Glutamatergic neuron (in vitro differentiated cells): ENCODE measurements at places on chromosomes 2 and 18.

- no peak for DNase-seq
These were observed 1218.9 kb downstream of the DSC3 start for GRCh38 chr18:29823671-29824070.

- DNase-seq, result no peak
These were observed 57.9 kb downstream of the NXPH2 start for GRCh38 chr2:138722316-138722715.

DNA sequence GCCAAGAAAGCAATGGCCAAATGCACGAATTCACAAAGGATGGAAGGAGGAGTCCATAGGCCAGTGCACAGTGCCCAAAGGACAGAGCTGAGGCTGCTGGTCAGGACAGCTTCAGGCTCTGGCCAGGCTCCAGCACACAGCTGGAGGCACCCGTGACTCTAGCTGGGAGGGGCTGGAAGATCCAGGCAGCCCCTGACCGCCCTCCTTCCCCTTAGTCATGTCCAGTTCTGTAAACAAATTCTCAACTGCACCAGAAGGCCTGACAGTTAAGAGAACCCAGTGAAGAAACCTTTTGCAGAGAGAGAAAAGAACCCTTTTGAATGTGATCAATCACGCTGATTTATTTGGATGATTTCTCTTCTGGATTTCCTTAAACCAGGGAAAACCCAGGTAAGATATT is 7.7 kb upstream of the YWHAQ start:
- no peak for DNase-seq

DNA sequence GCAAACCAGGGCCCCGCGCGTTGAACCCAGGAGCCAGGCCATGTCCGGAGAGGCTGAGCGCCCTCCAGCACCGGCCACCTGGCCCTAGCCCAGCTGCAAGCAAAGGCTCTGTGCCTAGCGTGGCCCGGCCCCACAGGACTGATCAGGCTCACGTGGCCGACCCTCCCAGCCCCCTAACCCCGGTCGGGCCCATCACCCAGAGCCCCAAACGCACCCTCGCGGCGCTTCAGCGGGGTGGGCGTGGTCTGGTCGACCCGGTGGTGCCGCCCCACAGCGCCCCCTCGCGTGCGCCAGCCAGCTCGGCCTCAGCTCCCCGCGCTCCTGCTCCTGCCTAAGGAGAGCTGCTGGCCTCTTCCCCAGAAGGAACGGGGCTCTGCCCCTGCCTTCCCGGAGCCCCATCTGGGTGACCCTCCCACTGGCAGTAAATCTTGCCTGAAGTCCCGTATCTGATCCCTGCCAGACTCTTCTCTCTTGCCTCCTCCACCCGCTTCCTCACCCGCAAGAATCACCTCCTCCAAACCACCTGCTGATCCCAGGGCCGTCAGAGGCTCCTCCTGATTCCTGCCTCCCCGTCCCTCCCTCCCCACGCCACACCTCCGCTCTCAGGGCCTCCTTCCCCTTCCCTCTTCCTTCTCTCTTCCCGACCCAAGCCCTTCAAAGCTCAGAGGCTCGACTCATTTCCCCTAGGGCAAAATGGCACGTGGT is 12.3 kb upstream of the TEX51 start:
- peak; percentile 85 for DNase-seq

DNA sequence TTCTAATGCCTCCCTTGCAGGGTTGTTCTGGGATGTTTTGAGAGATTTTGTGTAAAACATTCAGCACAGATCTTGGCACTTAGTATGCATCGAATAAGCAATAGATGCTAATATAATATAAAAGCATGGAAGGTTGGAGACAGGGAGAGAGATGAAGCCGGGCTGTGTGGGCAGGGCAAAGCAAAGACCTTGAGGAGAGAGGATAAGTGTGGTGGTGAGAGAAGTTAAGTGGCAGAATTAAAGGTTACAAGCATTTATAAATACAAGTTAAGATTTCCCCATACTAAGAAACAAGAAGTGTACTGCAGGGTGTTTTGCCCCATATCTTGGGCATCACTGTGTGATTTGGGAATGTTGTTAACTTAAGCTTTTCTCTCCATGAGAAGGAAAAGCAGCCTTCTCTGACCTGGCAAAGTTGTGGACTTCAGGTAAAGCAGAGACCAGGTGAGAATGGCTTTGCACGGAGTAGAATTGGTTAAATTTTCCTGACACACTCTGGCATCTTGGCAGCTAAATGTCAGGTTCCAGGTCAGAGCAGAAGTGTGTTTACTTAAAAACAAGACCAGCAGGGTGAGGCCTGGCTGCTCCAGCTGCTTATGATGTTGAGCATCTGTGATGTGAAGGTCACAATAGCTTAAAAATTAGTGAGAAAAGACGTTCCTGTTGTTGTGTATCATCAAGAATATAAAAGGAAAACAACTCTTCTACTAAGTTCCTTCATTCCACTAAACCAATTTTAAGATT is 288.5 kb upstream of the HNMT start:
- no peak for DNase-seq

GRCh38 chr2:227906991-227907390 is 35.6 kb downstream of the DAW1 start:
- DNase-seq, result no peak

GRCh38 chr2:10635430-10635829 is 54.3 kb downstream of the NOL10 start:
- DNase-seq, result no peak

- no peak for DNase-seq
These were observed 30.9 kb downstream of the DSEL start for GRCh38 chr18:67485655-67486054.

- no peak for DNase-seq
These were observed 36.2 kb downstream of the CAPN13 start for GRCh38 chr2:30770816-30771576.

- DNase-seq, result peak; percentile 10
These were observed 82.8 kb downstream of the SMAD7 start for GRCh38 chr18:48867978-48868377.

DNA sequence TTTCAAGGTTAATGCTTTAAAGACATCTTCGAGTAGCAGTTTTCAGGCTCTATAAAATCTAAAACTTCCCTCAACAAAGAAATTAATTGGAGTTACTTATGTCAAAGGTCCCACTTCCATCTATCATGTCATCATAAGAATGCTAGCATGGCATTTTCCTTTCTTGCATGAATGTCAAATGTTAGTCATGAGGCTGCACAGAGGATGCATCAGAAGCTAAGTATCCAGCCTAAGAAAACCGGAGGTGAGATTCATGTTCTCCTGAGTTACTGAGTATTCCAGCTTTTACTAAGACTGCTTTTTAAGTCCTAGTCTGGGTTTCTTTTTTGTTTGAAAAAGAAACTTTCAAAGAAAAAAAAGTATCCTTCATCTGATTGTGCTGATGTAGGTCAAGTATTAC is 130.6 kb upstream of the CDH19 start:
- DNase-seq, result no peak

GRCh38 chr2:191728750-191729624 is 51.1 kb downstream of the NABP1 start:
- DNase-seq, result no peak

GRCh38 chr2:45789317-45789716 is 137.8 kb downstream of the PRKCE start:
- DNase-seq, result no peak

DNA sequence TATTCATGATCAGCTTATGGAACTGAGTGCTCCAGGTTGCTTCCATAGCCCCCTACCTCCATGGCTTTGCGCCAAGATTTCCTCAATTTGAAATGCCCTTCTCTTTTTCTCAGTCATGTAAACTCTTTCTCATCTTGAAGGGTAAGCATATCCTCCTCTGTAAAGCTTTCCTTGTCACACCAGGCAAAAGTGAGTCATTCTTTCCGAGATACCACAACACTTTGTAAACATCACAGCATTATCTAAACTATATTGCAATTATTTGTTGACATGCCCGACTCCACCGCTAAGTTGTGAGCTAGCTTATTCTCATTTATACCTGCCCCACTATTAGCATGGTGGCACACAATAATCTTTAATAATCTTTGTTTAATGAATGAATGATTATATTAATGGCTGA is 419.5 kb upstream of the CHST9 start:
- DNase-seq, result no peak

DNA sequence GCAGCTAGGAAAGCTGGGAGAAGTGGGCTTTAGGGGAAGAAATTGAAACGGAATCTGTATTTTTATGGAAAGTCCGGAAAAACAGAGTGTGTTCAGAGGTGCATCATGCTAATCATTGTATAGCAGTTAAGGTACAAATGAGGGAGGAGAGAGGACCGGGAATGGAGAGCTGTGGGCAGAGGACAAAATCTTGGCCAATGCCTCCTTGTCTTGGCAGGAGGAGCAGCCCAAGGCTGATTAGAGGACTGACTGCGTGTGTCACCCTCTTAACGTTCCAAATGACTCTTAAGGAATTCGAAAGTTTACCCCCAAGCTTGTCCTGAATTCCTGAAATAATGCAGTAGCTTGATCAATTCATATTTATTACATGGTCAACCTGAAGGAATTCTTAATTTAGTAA is 81.0 kb downstream of the ZNF236 start:
- no peak for DNase-seq

GRCh38 chr2:45260946-45261345 is 251.7 kb upstream of the SIX2 start:
- no peak for DNase-seq

DNA sequence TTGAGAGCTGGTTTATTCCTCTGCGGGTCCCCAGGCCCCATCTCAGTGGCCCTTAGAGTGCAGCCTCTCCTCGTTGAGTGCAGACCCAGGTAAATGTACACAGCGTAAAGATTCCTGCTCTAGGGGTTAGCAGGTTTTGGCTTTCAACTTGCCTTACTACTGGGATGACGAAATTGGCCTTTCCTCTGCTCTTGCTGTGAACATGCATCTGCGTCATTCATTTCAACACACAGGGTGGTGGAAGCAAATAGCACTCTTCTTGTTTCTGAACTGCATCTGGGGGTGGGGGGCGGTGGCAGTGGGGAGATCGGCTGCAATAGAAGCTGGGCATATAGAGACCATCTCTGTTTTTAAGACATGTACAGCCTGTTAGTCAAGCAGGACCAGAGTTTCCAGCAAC is 16.5 kb upstream of the SLC16A14 start:
- DNase-seq, result no peak

- DNase-seq, result no peak
These were observed 439.8 kb downstream of the TNS1 start for GRCh38 chr2:217562871-217563480.

GRCh38 chr2:43230951-43231827 is 4.8 kb upstream of the ZFP36L2 start:
- DNase-seq, result no peak

DNA sequence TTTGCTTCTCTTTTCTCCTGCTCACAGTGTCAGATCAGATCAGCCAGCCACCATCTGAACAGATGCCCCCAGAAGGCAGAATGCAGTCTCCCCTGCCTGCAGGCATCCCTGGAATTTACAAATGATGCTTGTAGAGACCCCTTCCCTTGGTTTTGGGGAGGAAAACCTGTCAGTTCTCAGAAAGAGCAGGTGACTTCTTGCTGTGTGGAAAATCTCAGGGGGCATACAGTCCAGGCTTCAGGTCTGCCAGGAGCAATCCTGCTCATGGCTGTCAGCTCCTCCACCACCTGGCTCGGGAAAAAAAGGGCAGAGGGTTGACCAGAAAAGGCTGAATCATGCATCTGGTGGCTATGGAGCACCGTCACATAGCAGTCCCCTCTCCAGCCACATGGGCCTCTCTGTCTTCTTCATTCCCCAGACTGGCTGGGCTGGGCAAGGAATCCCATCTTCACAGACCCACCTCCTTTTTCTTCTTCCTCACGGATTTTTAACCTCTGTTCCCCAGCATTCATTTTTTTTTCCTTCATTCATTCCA is 107.0 kb downstream of the KCNF1 start:
- DNase-seq, result no peak

- no peak for DNase-seq
These were observed 76.2 kb downstream of the CHRNA1 start for GRCh38 chr2:174688079-174688478.

GRCh38 chr18:75276818-75277609 is 66.4 kb downstream of the TSHZ1 start:
- DNase-seq, result no peak
